ENCODE measurements at places on chromosomes 5 and 9.

DNA sequence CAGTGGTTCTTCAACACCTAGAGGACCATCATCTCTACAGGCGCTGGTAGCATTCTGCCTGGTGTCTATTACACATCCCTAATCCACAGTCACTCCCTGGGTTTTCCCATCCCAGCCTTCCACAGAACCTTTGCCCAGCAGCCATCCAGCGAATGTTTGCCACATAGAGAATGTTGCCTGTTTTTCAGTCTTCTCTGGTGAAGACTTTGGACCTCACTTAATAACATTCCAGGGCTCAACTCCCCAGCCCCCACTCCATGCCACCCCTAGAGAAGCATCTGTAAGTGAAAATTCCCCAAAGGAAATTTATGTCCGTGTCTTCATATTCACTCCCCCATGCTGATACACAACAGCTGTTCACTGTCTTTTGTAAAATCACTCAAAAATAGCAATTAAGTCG is 249.6 kb downstream of the AOPEP start:
- no peak for DNase-seq

GRCh38 chr9:121178676-121179372 is 22.8 kb downstream of the RAB14 start:
- DNase-seq = no peak

DNA sequence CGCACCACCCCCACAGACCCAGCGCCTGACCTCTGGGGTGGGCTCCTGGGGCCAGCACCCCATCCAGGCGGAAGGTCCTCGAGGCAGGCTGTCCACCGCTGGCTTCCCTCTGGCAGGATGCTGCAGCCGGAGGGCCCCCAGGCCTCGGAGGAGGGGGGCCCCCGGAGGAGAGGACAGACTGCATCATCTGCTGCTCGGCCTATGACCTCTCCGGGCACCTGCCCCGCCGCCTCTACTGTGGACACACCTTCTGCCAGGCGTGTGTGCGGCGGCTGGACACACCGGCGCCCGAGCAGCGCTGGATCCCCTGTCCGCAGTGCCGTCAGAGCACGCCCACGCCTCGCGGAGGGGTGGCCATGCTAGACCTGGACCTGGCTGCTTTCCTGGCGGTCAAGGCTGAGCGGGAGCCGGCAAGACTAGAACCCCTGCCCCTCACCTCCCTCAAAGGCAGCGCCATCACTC is 1.2 kb downstream of the RNF224 start:
- no peak for DNase-seq

DNA sequence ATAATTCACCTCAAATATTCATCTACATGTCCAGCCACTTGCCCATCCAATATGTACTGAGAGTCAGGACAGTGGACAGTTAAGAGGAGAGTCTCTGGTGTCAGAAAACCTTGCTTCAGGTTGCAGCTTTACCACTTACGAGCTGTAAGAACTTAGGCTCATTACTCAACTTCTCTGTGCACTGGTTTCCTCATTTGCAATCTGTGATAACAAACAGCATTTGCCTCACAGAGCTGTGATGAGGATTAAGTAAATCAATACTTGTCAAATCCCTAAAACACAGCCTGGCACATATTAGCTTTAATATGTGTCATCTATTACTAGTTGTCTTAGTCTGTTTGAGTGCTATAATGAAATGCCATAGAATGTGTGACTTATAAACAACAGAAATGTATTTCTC is 8.6 kb downstream of the GOLGA1 start:
- no peak for DNase-seq

DNA sequence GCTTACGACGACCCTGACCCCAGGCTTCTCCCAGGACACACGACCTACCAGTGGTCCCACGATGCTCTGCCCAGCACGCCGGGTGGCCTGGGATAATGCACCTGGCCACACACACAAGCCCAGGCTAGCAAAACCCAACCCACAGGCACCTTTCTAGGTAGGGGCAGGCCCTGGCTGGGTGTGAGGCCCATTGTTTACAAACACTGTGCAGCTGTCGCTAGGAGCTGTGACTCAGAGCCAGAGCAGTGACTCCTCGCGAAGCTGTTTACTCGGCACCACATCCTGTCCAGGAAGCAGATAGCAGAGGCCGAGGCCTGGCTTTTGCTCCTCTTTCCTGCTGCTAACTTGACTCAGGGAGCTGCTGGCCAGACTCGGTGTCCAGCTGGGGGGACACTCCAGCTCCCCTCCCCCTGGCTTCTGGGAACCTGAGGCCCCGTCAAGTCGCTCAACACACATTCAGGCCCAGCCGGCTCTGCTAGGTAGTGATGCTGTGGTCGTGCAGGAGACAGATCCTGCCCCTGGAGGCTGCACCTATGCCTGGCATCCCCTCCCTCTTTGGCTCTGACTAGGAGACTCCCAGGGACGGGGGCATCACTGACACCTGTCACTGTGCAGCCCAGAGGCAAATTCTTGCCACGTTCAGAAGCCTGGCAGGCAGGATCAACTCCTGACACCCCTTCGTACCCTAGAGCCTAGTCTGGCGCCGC is 12.8 kb upstream of the RALGDS start:
- peak; percentile 41 for DNase-seq

GRCh38 chr9:91847581-91848091 is 102.4 kb downstream of the ROR2 start:
- no peak for DNase-seq

GRCh38 chr5:66661149-66661548 is 65.0 kb downstream of the MAST4 start:
- DNase-seq = no peak

- no peak for DNase-seq
Observed at GRCh38 chr5:5616247-5616895, 193.9 kb downstream of the ICE1 start.

- no peak for DNase-seq
Observed at GRCh38 chr5:161600156-161600555, 53.6 kb upstream of the GABRB2 start.

GRCh38 chr9:90929626-90930025 is 128.0 kb downstream of the SYK start:
- DNase-seq = no peak

- no peak for DNase-seq
Observed at GRCh38 chr9:127779136-127779981, 893 bp upstream of the SH2D3C start.

GRCh38 chr9:121672213-121672612 is 20.8 kb downstream of the DAB2IP start:
- DNase-seq = no peak

GRCh38 chr5:166331521-166331920 is 1959.9 kb upstream of the WWC1 start:
- DNase-seq = no peak

- DNase-seq = no peak
Observed at GRCh38 chr5:68554571-68555279, 339.2 kb downstream of the PIK3R1 start.

DNA sequence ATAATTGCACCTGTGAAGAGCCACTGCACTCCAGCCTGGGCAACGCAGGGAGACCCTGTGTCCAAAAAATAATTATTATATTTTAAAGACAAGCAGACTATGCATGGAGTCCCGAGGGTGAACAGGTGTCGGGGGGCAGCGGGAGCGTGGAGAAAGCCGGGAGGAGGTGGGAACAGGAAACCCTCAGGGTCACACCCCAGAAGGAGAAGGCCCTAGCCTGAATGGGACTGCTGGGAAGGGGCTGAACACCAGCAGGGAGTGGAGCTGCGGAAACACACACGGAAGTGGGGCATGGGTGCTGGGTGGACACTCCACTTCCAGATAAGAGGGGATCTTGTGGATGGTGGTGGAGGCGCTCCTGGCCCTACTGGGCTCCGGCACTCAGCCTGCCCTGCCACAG is 12.8 kb downstream of the SURF6 start:
- no peak for DNase-seq

DNA sequence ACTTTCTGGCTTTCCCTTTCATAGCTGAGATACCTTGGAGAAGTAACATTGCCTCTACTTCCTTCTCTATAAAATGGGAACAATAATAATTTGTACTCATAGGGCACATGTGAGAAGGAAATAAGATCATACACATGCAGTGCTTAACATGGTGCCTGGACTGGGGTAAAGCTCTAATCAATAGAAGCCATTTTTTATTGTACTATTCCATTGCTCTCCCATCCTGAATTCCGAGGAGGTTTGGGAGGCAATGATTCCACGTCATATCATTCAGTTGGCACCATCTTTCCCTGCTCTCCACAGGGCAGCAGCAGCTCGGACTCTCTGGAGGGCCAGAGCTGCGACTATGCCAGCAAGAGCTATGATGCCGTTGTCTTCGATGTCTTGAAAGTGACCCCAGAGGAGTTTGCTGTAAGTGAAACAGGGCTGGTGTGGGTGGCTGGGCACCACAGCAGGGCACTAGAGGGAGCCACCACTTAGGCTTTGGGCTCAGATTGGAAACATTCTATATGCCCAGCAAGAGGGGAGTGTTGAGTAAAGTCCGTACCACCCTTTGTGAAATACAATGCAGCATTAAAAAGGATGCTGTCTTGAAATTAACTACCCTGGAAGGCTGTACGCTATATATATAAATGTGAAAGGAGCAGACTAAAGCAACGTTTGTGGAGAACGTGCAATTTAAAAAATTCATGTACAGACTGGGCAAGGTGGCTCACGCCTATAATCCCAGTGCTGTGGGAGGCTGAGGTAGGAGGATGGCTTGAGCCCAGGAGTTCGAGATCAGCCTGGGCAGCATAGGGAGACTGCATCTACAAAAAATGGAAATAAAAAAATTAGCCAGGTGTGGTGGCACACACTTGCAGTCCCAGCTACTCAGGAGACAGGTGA is 51.2 kb downstream of the RALGPS1 start:
- no peak for DNase-seq

DNA sequence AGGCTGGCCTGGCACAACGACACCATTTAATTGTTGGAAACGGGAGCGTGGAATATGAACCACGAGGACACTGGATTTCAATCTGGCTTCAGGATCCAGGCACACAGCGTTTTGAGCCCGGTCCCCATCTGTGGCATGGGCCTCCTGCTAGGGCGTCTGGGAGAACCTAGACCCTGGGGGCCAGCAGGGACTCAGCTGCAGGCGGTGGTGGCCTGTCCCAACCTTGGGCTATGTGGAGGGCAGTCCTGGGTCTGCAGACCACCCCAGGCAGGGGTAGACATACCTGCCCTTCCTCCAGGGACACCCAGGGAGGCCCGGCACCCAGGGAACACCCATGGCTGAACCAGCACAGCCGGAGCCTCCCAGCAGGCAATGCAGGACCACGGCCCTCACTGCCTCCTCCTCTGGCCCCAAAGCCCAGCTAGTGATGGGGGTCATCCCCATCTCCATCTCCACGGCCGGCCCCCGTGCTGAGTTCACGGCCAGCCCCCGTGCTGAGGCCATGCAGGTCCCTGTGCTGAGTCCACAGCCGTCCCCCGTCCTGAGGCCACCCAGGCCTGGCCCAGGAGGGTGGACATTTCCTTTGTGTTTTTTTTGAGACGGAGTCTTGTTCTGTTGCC is 18.5 kb upstream of the UBAC1 start:
- no peak for DNase-seq
